ENCODE measurements at places on chromosomes 7 and 10.

GRCh38 chr7:78139335-78139734, 340.8 kb downstream of the PHTF2 start:
- no peak for DNase-seq

DNA sequence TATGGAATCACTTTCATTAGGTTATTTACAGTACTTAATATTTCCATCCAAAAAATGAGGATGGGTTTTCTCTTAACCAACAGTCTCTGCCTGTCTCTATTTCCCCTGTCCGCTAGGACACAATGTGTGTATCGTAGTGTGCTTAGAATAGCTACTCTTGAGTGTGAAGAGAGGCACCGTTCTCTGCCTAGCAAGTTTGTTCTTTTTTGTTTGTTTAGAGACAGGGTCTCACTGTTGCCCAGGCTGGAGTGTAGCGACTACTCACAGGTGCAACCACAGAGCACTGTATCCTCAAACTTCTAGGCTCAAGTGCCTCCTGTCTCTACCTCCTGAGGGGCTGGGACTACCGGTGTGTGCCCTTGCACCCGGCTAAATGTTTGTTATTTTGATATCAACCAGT, 121.9 kb downstream of the ANK3 start:
- no peak for DNase-seq

DNA sequence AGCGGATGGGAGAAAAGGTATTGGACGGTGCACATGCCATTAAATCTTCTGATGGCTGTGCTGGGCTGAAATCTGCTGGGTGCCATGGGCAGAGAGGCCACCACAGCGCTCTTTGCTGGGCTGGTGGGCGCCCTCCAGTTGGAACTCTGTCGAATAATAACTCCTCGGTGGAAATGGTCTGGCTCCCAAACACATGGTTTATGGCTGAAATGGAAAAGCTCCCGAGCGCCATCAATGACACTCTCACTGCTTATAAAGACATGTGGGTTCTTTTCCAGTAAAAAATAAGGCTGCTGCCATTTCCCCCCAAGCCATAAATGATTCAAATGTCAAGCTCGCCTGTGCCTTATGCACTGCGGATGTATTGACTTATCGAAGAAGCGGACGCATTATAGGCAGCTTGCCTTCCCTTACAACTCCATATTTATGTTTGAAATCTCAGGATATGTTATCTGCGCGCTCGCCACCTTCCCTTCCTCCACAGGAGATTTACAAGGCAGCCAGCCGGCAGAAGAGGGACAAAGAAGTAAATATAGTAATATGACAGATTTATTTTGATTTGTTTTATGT, 239.0 kb upstream of the MKI67 start:
- DNase-seq, result no peak

DNA sequence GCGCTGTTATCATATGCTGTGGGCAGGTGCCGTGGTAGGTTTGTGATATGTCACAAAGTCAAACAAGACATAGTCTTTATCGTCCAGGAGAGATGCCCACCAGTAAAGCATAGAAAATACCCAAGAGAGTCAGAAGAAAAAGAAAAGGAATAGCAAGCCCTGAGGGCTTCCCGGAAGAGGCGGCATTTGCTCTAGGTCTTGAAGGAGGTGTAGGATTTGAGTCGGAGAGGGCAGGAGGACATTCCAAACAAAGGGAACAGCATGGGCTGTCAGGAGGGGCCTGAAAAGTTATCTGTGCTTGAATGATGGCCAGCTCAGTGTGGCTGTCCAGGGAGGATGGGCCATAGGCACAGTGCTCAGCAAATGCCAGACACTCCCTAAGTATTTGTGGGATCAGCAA, 42.2 kb downstream of the COL13A1 start:
- DNase-seq, result no peak

GRCh38 chr7:8115547-8116402, 146.2 kb downstream of the ICA1 start:
- DNase-seq, result no peak

- no peak for DNase-seq
These were observed 41.7 kb downstream of the FAS start for GRCh38 chr10:89032141-89032891.

DNA sequence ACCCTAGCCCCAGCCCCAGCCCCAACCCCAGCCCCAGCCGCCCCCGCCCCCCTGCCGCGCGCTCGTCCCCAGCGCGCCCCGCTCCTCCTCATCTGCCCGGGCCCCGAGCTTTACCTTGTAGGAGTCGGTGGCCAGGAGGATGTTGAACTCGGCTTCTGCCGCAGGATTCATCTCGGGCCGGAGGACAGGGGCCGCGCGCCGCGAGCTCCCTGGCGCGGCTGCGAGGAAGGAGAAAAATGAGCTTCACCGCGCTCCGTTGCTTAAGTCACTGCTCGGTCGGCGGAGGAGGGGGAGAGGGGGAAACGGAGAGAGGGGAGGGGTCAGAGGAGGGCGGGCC, at the start of gene NAMPT:
TSS of gene NAMPT (minus strand) at position 270 of the 337 bp plus-strand sequence. CDS start at position 171, 99 bp downstream.
- no peak for DNase-seq

DNA sequence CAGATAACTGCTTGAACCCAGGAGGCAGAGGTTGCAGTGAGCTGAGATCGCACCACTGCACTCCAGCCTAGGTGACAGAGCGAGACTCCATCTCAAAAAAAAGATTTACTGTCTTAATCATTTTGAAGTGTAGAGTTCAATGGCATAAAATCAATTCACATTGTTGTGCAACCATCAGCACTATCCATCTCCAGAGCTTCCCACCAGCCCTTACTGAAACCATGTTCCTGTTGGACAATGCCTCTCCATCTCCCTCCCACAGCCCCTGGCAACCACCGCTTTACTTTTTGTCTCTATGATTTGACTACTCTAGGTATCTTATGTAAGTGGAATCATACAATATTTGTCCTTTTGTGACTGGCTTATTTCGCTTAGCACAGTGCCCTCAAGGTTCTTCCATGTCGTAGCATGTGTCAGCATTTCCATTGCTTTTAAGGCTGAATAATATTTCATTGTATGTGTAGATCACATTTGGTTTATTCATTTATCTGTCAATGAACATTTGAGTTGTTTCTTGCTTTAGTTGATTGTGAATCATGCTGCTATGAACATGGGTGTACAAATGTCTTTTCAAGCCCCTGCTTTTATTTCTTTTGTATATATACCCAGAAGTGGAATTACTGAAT, 33.1 kb downstream of the NACAD start:
- DNase-seq, result no peak

DNA sequence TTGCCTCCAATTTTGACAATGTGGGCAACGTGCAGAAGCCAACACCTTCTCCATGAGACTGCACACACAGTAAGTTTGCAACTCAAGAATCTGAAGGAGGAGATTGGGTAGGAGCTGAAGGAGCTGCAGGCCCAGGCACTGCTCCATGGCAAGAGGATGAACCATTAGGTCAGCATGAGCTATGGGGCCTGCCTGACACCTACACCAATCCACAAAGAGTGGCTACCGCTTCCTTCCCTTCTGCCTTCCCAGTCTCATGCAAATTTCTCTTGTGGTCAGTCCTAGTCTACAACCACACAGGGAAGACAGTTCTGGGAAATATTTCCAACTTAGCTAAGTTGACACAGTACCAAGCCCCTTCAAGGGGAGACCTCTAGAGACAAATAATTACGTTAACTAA, 142.0 kb upstream of the ADO start:
- no peak for DNase-seq

GRCh38 chr10:3542185-3542611, 242.8 kb downstream of the KLF6 start:
- DNase-seq, result no peak

DNA sequence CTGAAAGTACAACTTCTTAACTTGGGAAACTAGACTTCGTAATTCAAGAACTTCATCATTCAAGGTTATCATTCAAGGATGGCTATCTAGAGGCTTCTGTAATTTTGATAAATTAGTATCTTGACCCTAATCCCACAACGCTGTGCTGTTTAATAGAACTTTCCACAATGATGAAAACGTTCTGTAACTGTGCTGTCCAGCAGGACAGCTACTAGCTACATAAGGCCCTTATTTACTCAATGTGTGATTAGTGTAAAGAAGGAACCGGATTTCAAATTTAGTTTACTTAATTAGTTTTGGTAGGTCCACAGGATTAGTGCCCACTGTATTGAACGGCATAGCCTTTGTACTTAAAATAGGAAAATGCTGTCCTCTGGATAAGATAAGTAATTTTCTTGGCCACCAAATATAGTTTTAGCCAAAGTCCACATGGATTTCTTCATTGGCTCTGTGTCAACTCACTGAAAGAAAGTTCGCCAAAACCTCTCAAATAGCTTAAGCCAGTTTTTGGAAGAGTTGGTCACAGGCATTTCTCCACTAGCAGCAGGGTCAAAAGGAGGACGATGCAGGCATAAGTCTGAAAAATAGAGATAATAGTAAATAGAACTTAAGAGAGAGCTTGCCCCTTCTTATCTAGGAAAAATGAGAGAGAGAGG, 17.3 kb downstream of the DGKI start:
- DNase-seq, result no peak

GRCh38 chr10:17041626-17042520, 87.7 kb downstream of the CUBN start:
- DNase-seq, result no peak

DNA sequence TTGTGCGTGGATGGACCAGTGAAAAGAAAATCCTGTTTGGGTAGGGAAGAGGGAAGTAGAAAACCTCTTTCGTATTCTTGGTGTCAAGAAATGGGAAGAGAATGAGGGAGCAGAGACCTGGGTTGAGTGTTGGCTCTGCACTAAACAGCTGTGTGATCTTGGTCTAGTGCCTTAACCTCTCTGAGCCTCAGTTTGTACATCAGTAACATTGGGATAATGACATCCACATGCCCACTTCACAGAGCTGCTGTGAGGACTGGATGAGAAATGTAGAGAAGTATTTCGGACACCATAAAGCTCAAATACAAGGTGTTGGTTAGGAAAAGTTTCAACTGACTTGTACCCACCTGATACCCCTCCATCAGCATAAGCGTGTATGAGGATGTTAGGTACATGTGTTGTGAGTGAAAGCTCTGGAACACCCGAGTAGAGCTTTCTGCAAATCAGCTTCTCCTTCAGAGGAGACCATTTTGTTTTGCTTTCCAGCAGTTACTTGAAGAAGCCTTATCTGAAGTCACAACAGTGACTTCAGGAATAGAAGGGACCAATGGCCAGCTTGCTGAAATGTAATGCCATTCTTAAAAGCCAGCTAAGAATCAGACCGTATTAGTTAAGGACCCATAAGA, 11.2 kb downstream of the TRIM56 start:
- DNase-seq, result no peak

GRCh38 chr7:1054438-1054837, 10.1 kb downstream of the GPR146 start:
- DNase-seq, result peak; percentile 86

DNA sequence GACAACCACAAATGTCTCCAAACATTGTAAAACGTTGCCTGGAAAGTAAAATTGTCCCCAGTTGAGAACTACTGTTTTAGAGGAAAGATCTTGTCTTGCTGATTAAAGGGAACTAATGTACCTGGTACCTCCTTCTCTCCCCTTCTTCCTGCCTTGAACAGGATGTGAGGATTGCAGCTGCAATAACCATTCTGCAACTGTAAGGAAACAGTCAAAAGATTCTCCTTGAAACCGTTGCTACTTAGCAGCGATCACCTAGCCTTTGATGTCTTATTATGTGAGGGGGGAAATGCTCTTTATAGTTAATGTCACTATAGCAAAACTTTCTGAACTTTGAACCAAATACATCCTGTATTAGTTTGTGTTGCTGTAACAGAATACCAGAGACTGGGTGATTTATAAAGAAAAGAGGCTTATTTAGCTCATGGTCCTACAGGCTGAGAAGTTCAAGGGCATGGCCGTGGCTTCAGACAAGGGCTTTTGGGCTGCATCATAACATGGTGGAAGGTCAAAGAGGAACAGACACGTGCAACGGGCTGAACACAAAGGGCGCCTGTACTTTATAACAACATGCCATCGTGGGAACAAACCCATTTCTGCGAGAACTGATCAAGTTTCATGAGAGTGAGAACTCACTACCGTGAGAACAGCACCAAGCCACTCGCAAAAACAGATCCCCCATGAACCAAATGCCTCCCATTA, 54.2 kb upstream of the PARD3 start:
- DNase-seq, result no peak

- no peak for DNase-seq
These were observed 22.2 kb downstream of the PARD3 start for GRCh38 chr10:34792881-34793280.

DNA sequence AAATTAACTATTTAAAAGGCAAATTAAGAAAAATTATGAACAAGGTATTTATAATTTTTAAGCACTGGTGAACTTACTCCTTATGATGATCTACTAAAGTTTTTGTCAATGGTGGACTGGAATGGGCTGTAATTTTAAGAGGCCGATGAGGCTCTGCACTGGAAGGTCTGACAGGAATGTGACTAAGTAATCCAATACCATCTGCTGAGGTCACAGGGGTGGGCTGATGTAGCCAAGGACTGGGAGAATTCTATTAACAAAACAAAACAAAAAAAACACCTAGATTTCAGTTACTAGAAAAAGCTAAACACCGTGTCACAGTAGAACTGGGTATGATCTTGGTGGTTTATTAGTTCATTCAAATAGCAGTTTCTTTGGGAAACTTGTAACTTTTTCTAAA, 75.9 kb downstream of the NRBF2 start:
- DNase-seq, result no peak

DNA sequence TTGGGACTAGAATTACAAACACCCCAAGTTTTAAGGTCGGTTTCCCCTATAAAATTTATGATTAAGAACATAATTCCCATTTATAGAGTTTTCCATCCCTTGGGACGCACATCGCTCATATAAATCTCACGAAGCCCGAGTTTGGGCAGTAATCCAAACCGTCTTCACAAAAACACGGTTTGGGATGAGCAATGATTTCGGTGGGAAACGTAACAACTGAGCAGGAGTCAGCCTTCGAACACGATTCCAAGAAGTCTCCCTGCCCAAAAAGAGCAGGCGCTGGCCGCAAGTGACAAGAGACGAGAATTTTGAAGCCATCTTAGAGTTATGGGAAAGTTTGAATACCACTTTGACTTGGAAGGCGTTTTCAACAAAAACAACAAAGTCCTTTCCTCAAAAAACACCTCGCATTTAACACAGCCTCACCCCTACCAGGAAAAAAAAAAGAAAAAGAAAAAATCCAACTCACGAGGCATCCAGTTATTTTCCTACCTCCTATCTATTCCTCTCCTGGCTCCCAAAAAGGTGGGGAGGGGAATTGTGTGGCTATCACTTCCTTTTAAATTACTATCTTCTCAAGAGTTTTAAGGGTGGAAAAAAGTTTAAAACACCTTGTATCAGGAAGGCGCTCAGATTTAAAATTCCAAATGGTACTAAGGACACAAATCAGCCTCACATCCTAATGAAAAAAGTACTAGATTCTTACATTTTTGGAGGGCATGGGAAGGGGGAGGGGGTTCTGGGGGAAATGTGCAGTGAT, 1.6 kb downstream of the SEPHS1 start:
- no peak for DNase-seq

All from head of caudate nucleus (tissue), 42 donors.